Activated CD8-positive, alpha-beta memory T cell treated with anti-CD3 and anti-CD28 coated beads for 24 hours (primary cell): ENCODE measurements at places on chromosomes 6 and 20.

DNA sequence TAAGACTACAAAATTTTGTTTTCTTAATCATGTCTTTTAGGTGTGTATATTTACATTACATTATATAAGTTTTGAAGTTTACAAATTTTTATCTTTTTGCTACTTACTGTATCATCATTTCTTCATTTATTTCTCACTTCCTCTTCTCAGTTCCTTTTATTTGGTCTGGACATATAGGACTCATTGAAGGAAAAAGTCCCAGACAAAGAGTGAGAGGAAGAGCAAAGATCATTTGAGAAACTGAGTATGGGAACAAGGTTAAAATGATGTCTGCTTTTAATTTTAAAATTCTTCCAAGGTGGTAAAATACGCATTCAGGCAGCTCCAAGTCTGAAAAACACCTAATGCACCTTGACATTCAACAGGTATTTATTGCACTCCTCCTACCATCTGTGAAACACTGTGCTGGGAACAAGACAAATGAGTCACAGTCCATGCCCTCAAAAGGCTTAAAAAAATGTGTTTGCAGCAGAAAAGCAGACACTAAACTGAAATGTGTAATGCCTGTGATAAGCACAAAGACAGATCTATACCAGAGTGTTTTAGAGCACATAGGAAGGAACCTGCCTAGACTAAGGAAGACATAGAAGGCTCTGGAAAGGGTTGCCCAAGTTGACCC, 63.2 kb downstream of the PKIB start:
- no peak for DNase-seq

- no peak for DNase-seq
Measured at GRCh38 chr6:134398453-134398852, 80.5 kb upstream of the SGK1 start.

- peak; percentile 77 for DNase-seq
Measured at GRCh38 chr6:33008944-33009861, at the start of gene HLA-DOA. TSS of gene HLA-DOA (minus strand) at chr6:33009591.

DNA sequence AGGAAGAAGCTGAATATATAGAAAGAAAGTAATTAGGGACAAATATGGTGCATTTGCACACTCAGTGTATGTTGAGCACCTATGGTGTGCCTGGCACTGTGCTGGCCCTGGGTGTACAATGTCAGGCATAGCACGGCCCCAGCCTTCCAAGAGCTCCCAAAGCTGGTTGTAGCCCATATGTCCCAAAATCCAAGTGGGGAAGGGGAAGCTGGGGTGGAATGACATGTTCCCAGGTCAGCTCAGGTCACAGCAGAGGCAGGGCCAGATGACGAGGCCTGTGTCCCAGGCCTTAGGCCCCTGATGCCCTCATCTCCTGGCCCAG, 170.0 kb downstream of the VEGFA start:
- no peak for DNase-seq

- no peak for DNase-seq
Measured at GRCh38 chr6:61203966-61204496, 1082.0 kb downstream of the KHDRBS2 start.

DNA sequence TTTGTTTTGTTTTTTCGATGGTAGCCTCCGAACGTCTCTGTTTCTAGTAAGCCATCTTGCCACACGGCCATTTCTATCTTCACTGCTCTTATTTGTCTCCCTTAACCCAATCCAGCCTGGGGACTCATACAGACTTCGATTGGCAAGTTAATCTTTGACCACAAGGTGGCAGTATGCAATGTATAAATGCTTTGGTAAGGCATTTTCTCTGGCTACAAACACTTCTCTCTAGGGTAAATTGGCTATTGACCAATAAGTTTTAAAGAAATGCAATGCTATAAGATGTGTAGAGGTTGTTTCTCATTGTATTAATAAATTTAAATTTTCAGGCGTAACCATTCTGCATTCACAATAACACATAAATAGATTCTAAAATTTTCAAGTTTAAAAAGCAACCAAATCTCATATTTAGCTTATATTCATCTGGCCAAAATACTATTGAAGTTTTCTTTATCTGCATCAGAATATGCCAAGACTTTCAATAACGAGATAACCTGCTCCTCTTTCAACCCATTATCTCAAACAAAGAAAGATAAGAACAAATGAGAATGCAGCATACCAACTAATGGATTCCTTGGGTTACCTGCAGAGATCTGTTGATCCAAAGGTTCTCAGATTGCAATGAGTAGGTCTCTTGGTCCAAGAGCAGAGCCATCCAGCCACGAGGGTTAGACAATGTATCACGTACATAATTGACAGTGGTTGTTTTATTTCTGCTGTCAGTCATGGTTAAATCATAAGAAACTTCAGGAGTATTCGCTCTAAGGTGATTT, 231.9 kb downstream of the PKHD1 start:
- DNase-seq = no peak

DNA sequence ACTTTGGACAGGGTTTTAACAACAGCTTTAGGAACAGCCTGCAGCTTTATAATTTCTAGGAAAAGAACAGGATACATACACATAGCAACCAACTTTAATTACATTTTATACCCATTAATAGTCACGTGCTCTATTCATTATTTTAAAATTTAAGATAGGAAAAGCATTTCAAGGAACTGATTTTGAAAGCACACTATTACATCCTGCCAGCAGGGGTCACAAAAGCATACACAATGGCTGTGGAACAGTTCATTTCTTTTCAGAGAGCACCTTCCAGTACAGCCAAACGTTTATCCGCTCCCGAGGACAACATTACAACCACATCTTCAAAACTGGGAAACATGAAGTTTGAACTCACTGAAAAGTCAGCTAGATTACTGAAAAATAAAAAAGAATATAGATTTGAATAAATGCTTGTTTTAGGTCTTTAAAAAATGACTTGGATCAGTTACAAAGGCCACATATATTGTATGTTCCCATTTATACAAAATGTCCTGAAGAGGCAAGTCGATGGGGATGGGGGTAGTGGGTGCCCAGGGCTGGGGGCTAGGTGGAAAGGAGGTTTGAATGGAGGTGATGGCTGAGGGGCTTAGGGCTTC, 104.6 kb upstream of the EXOC2 start:
- DNase-seq = no peak

- no peak for DNase-seq
Measured at GRCh38 chr6:48426636-48427035, 315.6 kb upstream of the PTCHD4 start.

DNA sequence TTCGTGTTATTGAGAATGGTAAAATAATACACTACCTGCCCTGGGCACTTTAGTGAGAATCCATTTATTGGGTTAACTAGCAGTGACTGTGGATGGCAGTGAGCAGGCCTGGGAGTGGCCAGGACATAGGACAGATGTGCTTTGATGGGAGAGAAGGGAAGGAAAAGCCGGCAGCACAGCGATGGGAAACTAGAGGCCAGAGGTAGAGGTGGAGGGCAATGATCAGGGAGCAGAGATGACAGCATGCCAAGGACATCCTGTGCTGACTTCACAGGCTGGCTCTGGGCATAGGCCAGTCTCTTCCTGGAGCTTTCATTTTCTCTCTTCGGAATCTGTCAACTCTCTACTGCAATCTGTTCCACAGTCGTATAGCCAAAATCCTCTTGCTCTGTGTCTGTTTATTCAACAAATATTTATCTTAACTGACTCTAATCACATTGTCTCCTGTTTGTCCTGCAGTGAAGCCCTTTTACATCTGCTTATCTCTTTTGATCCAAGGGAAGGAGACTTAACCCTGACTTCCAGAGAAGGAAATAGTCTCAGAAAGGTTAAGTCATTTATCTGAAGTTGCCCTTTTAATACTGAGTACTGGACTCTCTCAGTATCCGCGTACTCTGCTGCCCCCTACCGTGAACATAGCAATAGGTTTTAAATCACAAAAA, 18.4 kb upstream of the MMP24 start:
- DNase-seq = peak; percentile 86

DNA sequence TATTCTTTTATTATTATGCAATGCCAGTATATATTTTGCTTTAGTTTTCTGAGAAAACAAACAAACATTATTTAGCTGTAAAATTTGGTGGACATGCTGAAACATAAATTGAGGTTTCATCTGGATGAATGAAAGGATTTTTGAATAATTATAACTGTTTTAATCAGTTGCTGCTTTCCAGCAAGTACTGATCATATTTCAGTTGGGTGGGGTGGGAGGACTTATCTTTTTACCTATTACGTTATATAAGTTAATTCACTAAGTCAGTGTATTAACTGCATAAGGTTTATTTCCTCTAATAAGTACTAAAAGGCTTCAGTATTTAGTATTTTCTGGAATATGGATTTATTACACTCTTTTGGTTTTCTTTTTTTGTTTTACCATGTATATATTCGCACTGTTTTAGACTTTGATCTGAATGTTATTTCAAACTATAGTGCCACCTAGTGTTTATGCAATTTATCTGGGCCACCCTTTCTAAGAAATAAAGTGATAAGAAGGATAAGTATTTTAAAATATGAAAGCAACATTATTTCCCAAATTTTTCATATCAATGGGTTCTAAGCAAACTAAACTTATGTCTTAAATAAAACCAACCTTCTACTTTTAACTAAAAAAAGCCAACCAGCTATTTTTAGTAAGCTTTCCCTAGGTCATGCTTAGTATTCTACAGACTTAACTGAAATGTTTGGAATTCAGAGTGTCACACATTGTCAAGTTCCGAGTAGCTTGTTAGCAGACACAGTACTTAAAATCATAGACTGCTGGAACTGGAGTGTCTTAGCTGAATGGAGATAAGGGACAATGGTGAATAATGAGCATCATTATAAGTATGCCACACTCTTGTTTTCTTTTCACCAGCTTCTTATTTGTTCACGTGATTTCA, 105.4 kb upstream of the MCHR2 start:
- DNase-seq = no peak

DNA sequence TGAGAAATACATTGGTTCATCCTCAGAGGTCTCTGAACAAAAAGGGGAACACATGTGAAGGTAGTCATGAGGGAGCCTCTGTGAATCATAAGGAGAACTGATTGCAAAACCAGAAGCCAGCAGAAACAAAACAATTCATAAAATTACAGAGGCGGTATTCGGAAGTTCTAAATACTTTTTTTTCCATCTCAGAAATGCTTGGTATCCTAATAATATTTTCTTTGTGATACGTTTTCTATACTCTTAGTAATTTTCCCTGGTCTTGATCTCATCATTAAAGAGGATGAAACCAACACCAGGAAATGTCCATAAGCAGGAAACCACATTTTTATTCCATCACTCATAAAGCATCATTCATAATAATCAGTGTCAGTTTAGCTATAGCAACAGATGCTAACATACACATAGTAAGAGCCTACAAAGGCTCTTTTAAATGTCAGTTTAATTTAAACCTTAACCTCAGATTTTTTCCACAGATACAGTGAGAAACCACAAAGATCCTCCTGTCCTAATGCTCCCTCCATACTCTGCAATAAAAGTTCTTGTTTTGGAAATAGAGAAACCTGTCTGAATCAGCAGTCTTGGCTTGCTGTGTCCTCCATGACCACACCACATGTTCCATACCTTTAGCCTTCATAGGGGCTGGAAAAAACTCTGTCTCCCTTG, 29.2 kb downstream of the SGK1 start:
- DNase-seq = no peak

DNA sequence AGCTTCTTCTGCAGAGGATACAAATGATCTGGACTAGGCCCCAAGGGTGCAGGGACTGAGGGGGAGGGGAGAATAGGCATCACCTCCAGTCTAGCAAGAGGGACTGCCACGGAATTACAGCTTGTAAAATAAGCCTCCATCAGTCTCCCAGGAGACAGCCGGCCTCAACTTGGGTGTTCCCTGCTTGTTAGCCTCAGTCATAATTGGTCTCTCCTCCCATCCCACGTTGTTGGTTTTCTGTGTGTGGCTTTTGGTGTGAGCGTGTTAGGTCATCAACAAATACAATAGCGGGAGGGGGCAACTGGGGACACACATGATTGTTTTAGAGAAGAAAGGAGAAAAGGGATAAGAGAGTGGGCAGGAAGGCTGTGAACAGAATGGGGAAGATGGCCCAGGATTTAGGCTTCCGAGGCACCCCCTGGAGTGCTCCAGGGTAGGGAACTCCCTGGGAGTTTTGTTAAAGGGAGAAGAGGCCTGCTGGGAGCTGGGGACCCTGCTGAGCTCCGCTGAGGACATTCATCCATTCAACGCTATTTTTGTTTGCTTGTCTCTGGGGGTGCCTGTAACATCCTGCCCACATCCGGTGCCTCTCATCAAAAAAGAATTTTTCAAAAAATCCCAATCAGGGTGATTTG, 9.2 kb downstream of the FOXA2 start:
- no peak for DNase-seq

- no peak for DNase-seq
Measured at GRCh38 chr6:108348655-108349349, 53.9 kb downstream of the AFG1L start.
